ENCODE measurements at places on chromosomes 7 and 10.

- no peak for DNase-seq
Measured at GRCh38 chr7:148303295-148304082, 287.1 kb upstream of the C7orf33 start.

DNA sequence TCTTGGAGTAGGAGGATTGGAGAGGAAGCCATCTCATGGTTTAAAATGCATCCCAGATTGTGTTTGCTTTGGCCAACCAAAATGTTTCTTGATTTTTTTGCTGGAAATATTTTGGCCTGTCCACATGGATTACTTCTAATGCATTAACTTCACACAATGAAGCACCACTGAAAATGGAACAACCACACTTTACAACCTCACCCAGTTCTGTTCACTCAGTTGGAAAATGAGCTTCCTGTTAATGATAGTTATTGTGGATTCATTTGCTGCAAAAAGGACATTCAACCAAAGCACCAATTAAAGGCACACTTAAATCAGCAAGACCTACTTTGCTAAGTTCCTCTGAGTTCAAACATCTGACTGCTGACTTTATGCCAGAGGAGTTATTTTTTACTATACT lies 11.3 kb upstream of the A1CF start:
- no peak for DNase-seq

DNA sequence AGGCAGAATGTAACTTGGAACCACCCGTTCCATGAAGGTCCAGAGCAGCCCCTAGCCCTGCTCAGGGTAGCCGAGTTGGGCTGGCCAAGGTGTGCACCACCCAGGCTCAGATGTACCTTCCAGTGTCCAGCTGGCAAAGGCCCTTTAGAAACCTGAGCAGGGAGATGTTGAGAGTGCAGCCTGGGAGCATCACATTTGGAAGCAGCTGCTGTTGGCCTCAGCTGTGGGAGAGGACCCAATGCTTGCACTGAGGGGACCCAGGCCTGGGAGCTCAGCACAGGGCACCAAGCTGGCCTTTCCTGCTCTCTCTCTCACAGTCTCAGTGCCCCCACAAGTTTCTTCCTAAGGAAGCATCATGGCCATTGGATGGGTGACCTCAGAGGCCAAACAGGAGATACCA lies 33.5 kb downstream of the ANXA8 start:
- DNase-seq: no peak

GRCh38 chr7:127702052-127702652 lies 50.2 kb downstream of the SND1 start:
- no peak for DNase-seq

DNA sequence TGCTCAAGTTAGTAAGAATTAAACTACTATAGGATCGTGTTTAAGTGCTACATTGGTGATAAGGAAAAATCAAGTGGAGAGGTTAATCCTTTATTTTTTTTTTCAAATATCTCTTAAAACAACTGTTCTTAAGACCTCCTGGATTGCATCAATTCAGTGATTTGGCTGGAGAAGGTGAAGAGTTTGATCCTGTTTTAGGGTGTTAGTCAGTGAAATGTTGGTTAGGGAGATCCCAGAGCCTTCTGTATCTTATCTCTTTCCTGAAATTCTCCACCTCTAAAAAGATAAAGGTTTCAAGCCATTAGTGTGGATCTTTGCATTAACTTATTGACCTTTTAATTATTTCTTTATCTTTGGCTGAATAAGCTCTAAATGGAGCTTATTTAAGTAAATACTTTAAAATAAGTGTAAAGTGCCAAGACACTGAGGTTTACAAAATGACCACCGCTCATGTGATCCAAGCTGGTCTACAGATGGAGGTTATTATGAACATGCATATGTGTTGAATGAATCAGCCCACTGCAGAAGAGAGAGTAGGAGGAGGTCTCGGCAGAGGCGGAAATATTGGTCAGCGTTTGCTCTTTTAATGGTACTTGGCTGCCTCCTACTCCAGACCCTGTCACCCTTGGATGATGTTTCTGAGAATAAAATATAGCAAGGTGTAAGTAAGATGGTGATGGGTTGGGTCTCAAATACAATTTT lies 51.8 kb upstream of the BMPER start:
- DNase-seq: no peak

DNA sequence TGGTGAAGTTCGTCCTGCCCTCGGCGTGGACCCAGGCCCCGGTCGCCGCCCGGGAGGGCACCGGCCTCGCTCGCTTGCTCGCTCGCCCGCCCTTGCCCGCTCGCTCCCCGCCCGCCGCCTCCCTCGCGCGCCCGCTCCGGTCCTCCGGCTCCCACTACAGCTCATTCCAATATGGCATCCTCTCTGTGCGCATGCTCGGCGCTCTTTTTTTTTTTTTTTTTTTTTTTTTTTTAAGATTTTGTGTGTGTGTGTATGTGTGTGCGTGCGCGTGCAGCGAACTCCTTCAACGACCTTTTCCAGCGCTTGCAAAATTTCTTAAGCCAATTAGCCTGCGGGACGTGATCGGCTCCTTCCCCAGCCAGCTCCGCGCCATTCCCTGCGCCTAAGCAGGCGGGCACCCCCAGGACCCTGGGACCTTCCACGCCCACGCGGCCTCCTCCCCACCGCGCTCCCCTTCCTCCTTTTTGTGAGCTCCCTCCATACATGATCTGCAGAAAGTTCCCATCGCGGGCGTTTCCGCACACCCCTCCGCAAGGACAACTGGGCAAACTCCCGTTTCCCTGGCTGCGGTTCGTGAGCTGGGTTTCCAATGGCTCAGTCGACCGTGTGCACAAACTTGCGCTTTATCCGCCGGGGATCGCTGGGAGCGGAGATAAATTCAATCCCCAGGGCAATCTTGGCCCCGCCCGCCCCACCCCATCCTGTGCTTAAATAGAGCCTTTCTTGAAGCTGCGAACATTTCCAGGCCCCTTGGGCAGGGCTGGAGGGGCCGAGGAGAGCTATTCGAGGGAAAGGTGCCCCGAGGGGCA lies at the start of gene SFMBT2:
Gene SFMBT2, minus strand, starts transcription at position 173 of the 809 bp plus-strand sequence. CDS start 29,136 bp downstream, outside the sequence.
- DNase-seq: peak; percentile 67

- DNase-seq: no peak
Measured at GRCh38 chr10:32340596-32341180, 6.3 kb downstream of the EPC1 start.

GRCh38 chr10:121240556-121240955 lies 357.7 kb downstream of the FGFR2 start:
- DNase-seq: no peak

- DNase-seq: no peak
Measured at GRCh38 chr7:144487901-144488300, 84.4 kb upstream of the NOBOX start.

GRCh38 chr7:152046531-152046930 lies 21.1 kb downstream of the GALNT11 start:
- DNase-seq: no peak

DNA sequence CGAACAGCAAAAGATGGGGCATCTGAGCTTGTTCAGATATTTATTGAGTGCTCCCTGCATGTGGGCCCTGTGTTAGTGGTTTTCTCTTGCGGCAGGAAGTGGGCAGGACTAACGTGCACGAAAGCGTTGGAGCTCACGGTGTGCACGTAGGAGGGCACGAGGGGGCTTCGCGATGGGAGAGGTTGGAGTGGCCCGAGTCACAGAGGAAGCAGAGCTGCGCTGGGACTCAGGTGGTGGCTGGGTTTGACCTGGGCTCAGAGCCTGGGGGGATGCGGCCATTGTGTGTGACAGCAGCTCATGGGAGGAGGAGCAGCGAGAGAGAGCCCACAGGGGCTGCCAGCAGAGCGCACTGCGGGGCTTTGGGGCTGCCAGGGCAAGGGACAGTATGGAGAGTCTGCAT lies 7.7 kb downstream of the ZSCAN25 start:
- DNase-seq: no peak

GRCh38 chr7:103710247-103710646 lies 264.2 kb upstream of the SLC26A5 start:
- DNase-seq: no peak

DNA sequence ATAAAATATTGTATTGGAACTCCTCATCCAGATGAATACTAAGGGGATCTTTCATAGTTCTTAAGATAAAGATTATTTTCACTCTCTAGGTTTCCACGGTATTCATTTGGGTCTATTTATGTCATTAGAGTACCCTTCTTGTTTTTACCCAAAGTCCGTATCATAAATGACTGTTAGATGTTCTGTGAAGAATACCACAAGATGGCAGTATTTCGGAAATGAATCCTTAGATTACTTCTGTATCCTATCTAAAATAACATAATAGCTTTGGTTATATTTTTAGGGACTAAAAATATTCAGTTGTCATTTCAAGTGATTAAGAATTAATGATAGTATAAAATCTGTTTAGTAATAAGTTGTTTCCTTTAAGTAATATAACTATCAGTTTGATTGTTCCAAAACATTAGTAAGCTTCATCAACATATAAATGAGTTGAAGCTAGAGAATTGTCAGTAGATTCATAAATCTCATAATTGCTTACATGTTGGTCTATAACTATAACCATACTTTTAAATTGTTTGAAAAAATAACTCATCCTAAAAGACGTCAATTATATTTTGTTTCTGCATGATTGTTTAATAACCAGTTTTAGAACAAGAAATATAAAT lies 337.5 kb upstream of the KCND2 start:
- DNase-seq: no peak

DNA sequence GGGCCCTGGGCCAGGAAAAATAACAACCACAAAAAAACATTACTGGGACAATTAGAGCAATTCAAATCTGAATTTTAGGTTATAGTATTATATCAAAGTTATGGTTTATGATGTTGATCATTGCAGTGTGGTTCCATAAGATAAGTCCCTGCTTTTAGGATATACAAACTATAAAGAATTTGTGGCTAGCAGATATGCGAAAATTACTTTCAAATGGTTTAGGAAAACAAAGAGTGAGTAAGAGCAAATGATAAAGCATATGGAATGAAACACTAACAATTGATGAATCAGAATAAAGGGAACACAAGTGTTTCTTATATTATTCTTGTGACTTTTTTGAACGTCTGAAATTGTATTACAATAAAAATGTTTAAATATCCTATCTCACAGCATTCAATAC lies 64.4 kb upstream of the HECTD2 start:
- no peak for DNase-seq

DNA sequence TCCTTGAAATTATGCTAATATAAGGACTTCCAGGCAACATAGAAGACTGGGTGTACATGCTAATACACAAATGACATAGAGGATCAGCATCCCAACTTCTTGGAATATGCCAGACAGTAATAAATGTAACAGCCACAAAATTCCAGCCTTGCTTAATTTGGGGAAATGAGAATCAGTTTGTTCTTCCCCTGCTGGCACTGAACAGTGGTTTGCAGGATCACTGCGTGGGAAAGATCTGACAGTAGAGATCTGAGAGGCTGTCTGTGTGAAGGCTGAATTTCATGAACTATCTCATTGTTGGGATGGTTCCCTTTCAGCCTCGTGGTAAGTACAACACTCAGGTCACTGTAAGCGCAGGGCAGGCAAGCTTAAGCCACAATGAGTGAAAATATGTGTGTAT lies 1078.0 kb downstream of the LRMDA start:
- no peak for DNase-seq

DNA sequence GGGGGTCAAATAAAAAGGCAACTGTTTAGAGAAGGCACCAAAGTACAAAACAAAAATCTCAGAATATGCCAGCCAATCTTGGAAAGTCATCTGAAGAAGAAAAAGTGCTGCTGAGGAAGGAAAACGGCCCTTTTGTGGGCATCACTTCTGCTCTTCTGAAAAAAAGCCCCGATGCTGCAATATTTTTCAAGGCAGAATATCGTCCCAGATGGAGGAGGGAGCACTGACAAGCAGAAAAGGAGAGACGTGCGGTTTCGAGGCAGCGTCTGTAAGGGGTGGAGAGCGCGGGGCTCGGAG lies 959 bp upstream of the ATRNL1 start:
- no peak for DNase-seq

DNA sequence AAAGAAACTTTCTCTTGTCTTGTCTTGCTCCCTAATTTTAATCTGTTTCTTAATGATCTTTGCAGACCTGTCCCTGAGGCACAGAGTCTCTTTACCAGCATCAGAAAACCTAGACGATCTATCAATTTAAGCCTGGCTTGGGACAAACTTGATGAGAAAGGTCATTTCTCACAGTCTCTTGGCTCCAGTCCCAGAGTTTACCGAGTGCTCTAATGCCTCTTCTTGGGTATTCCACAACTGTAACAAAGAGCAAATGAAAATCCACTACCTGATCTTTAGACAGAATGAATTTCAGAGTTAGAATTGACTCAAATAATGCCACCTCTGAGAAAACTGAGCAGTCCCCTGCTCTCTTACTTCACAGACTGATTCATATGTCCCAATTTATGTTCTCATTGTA lies 106.4 kb upstream of the DNAJB12 start:
- DNase-seq: no peak

GRCh38 chr10:11167233-11167966 lies 149.7 kb downstream of the CELF2 start:
- DNase-seq: no peak

DNA sequence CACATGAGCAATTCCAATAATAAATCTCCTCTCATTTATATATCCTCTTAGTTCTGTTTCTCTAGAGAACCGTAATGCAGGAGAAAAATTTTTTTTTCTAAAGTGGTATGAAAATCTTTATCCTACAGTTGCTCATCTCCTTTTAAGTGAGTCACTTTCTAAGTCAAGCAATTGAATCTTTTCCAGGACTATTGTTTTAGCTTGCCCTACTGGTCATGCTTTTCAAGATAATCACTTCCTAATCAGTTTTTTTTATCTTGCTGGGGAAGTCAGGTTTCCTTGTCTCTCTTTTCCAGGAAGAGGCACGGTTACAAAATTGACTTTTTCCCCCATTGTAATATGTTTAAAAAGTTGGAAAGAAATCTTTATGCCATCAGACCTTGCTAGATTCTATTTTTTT lies 44.0 kb downstream of the INPP5F start:
- DNase-seq: no peak

- DNase-seq: no peak
Measured at GRCh38 chr10:83522881-83523386, 616.4 kb upstream of the GHITM start.

GRCh38 chr7:117270371-117270770 lies 52.5 kb downstream of the WNT2 start:
- DNase-seq: no peak

GRCh38 chr7:42729053-42729765 lies 182.7 kb downstream of the C7orf25 start:
- DNase-seq: no peak

DNA sequence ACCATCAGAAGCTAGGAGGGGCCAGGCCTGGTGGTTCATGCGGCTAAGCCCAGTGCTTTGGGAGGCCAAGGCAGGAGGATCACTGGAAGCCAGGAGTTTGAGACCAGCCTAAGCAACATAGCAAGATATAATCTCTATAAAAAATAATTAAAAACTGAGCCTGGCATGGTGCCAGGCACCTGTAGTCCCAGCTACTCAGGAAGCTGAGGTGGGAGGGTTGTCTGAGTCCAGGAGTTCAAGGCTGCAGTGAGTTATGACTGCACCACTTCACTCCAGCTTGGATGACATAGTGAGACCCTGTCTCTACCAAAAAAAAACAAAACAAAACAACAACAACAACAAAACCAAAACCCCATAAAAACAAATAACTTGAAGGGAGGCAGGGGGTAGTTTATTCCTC lies 172.9 kb upstream of the FAM171A1 start:
- DNase-seq: no peak

- DNase-seq: no peak
Measured at GRCh38 chr10:33802566-33802965, 468.1 kb upstream of the NRP1 start.
